ENCODE measurements at places on chromosomes 3 and 15. TPM values are rescaled to one million over a fixed set of nuclear protein-coding genes. Genes with fewer than 3 reads are reported as not detected.

DNA sequence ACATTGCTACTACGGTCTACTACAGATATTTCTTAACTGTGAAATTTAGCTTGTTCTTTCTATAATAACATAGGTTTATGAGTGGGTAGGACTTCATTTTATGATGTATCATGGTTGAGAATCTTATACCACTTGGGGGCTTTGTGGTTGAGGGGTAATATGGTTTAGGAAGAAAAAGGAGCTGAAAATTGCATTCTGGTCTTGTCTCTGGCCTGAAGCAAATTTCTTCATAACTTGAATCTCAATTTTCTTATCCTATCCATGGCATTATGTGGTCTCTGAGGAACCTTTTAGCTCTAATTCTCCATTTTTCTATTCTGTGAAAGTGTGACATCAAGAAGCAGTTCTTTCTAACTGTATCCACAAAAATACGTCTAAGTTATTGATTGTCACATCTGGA lies 341.0 kb downstream of the SOX2 start:
- DNase-seq, result no peak

- DNase-seq, result peak; percentile 50
Measured at GRCh38 chr3:190059242-190059590, 61.5 kb downstream of the P3H2 start.

GRCh38 chr3:116391296-116392201 lies 53.7 kb downstream of the LSAMP start:
- DNase-seq, result no peak

The CYP8B1 gene
- total RNA-seq, result not detected

- peak; percentile 82 for DNase-seq
Measured at GRCh38 chr3:47365213-47366153, 15.3 kb upstream of the PTPN23 start.
